ENCODE measurements at places on chromosomes 2 and 18.
A peak's percentile ranks its signal among the peaks of the same experiment; 100 is the strongest.

DNA sequence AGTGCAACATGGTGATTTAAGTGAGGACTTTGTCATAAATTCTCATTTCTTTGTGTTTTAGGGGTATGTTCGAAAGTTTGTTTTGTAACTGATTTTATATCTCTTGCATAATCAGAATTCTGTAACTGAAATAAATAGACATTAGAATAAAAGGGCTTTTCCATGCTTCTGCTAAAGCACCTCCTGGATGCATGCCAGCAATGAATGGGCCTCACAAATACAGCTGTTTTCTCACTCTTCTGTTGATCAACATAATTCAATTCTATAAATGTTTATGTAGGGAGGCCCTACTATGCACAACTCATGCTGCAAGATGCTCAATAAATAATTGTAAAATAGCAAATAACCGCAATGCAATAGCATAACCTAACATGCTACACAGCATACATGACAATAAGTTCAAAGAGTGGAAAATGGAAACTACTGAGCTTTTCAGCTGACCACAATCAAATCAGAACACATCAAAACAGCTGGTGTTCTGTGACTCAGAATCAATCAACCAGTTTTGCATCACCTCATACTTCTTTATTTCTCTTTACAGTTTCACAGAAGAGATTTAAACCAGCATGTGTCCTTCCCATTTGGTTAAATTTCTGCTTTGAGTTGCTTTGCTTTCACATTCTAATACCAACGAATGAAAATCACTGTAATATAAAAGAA is 11.0 kb downstream of the CDH7 start:
- DNase-seq, result no peak
- H3K27me3 ChIP-seq, result no peaks in the 10 kb centered on the region
- H3K4me1 ChIP-seq, result no peaks in the 10 kb centered on the region
- H3K36me3 ChIP-seq, result no peaks in the 10 kb centered on the region

GRCh38 chr2:234974501-234975385 is 22.9 kb downstream of the SH3BP4 start:
- peaks cover 38% of the 10 kb centered on the region for H3K4me1 ChIP-seq
- peaks cover 20% of the 10 kb centered on the region for H3K36me3 ChIP-seq
- H3K4me3 ChIP-seq, result no peak overlapping the region
- no peaks in the 10 kb centered on the region for H3K27me3 ChIP-seq
- DNase-seq, result no peak

DNA sequence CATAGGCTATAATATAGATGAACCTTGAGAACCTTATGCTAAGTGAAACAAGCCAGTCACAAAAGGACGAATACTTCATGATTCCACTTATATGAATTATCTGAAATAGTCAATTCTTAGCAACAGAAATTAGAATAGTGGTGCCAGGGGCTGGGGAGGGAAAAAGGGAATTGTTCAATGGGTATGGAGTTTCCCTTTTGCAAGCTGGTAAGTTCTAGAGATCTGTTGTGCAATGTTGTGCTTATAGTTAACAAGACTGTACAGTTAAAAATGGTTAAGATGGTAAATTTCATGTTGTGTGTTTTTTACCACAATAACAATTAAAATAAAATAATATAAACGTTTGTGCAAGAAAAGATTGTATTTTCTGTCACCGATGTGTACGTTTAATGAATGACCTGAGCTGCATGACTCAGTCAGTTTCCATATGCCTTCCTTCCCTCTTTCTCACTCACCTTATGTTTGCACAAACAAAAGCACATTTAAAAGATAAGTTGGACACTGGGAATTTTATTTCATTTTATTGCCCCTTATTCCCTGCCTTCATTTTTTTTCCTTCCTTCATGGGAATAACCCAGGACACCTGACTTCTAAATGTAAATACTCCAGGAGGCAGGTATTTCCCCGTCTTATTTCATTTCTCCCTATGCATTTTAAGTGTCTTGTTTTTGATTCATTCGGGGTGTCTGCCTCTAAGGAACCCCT is 143.7 kb upstream of the TTC39C start:
- H3K36me3 ChIP-seq, result peaks cover 7% of the 10 kb centered on the region
- H3K27ac ChIP-seq, result peak overlapping the region; percentile 94
- H3K4me3 ChIP-seq, result no peak overlapping the region
- H3K27me3 ChIP-seq, result no peaks in the 10 kb centered on the region
- peaks cover 30% of the 10 kb centered on the region for H3K4me1 ChIP-seq

GRCh38 chr2:119491776-119492525 is 32.3 kb downstream of the SCTR start:
- peak; percentile 58 for DNase-seq
- no peaks in the 10 kb centered on the region for H3K27me3 ChIP-seq
- no peaks in the 10 kb centered on the region for H3K36me3 ChIP-seq
- peaks cover 16% of the 10 kb centered on the region for H3K4me1 ChIP-seq
- H3K4me3 ChIP-seq, result no peak overlapping the region

GRCh38 chr2:140308706-140309105 is 1528.5 kb upstream of the NXPH2 start:
- no peak overlapping the region for H3K4me3 ChIP-seq
- DNase-seq, result no peak
- H3K27ac ChIP-seq, result no peak overlapping the region
- H3K4me1 ChIP-seq, result no peaks in the 10 kb centered on the region
- no peaks in the 10 kb centered on the region for H3K36me3 ChIP-seq

- H3K27ac ChIP-seq, result no peak overlapping the region
- peak; percentile 2 for DNase-seq
- H3K4me1 ChIP-seq, result peaks cover 4% of the 10 kb centered on the region
- H3K36me3 ChIP-seq, result no peaks in the 10 kb centered on the region
Observed at GRCh38 chr2:11899264-11899818, 152.9 kb downstream of the LPIN1 start.

All from keratinocyte (primary cell).